Thymus (tissue), 14 donors: ENCODE measurements at places on chromosomes 6 and 20. TPM values are rescaled to one million over a fixed set of nuclear protein-coding genes. Genes with fewer than 3 reads are reported as not detected.

The ACTR5 gene
- total RNA-seq, result 7.4 TPM

The RAET1E gene
- 0.05 TPM for total RNA-seq

The C6orf132 gene
- 0.71 TPM for total RNA-seq

The PAQR8 gene
- total RNA-seq, result 7.9 TPM

The MYLK4 gene
- total RNA-seq, result 0.42 TPM

The TAP1 gene
- 107 TPM for total RNA-seq

The EYA2 gene
- total RNA-seq, result 11.1 TPM

The TNNC2 gene
- total RNA-seq, result 2.4 TPM

The HDGFL1 gene
- total RNA-seq, result not detected

The MDN1 gene
- total RNA-seq, result 15.1 TPM

DNA sequence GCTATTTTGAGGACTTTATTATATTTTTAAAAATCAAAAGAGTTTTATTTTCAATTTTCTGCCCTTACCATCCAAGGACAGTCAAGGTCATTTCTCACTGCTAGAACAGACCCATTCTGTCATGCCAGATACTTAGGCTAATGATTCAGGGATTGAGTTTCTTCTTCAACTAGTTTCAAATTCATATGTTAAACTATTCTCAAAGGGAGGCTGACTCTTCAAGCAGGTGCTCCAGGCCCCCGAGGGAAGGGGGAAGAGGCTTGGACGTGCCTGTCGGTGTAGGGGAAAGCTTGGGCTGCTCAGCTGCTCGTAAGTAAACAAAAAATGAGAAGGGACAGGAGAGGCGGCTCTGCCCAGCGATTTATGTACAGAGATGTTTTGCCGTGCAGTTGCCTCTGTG is 69.4 kb upstream of the MYLIP start:
- no peak overlapping the region for H3K27ac ChIP-seq
- no peaks in the 10 kb centered on the region for H3K36me3 ChIP-seq
- H3K27me3 ChIP-seq, result no peaks in the 10 kb centered on the region

- H3K36me3 ChIP-seq, result no peaks in the 10 kb centered on the region
- no peak for DNase-seq
- H3K4me1 ChIP-seq, result no peaks in the 10 kb centered on the region
- no peak overlapping the region for H3K4me3 ChIP-seq
- no peak overlapping the region for H3K27ac ChIP-seq
These were observed 161.2 kb upstream of the ECI2 start for GRCh38 chr6:4296552-4296951.

DNA sequence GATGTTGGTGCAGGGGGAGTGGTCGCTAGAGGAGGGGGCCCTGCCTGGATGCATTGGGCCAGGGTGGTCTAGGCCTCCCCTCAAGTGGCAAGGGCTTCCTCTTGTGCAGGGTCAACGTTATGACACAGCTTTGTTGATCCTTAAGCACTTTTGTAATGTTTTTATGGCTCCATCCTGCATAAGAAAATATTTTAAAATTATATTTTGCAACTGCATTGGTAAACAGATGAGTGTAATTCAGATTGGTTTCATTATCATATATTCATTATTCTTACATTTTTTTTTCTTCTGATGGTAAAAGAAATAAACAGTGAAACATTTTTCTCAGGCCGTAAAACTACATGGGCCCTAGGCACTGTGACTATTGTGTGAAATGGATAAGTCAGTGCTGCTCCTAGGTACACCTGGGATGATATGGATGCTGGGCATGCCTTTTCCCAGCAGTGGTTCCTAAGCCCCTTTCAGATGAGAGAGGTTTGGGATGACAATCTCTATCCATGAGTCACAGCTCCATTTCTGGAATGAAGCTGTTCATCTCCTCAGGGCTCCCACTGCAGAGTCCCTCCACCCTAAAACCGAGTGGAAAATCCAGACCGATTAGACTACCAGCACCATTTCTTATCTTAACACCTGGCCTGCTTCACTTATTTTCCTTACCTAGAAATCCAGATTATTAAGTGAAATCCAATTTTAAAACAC is 5.8 kb upstream of the SIM1 start:
- peaks cover 82% of the 10 kb centered on the region for H3K27me3 ChIP-seq
- DNase-seq, result no peak
- no peaks in the 10 kb centered on the region for H3K36me3 ChIP-seq
- peaks cover 7% of the 10 kb centered on the region for H3K4me1 ChIP-seq

DNA sequence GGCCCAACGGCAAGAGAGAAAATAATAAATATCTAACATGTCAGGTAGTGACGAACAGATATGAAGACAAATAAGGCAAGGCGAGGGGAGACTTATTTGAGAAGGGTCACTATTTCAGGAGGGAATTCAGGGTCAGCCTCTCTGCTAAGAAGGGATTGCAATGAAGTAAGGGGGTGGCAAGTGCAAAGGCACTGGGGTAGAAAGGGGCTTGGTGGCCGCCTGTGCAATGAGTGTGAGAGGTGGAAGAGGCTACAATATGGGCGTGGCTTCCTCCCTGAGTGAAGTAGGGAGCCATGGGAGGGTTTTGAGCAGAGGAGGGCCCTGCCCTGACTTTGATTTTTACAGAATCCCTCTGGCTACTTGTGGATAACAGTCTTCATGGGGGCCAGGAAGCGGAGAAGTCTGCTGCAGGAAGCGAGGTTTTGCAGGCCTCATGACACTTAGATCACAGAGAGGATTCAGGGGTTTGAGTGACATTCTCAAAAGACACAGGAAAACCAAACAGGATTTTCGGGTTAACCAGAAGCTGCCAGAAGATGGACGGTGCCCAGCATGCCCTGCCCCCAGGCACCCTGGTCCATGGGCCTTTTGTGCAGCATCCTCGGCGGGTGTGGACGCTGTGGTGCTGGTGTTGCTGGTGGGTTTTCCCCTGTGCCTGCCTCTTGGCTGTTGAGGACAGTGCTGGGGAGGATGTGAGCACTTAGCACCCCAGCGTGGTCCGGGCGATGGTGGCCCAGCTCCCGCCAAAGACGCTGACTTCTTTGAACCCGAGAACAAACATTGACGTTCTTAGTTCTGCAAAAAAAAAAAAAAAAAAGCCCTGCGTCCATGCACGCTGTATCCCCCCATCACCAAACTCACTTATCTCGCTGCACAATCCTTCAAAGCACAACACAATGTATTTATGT is 124.2 kb upstream of the PTPN1 start:
- H3K4me1 ChIP-seq, result peaks cover 47% of the 10 kb centered on the region
- no peak for DNase-seq
- no peak overlapping the region for H3K4me3 ChIP-seq
- H3K27ac ChIP-seq, result peak overlapping the region; percentile 76

GRCh38 chr6:108684771-108685329 is 124.1 kb downstream of the FOXO3 start:
- no peak overlapping the region for H3K4me3 ChIP-seq
- no peaks in the 10 kb centered on the region for H3K27me3 ChIP-seq
- H3K27ac ChIP-seq, result no peak overlapping the region

GRCh38 chr6:18277237-18278006 is 13.1 kb upstream of the DEK start:
- H3K36me3 ChIP-seq, result no peaks in the 10 kb centered on the region
- peaks cover 63% of the 10 kb centered on the region for H3K27me3 ChIP-seq
- H3K4me3 ChIP-seq, result peak overlapping the region; percentile 37
- DNase-seq, result no peak
- H3K4me1 ChIP-seq, result no peaks in the 10 kb centered on the region
- no peak overlapping the region for H3K27ac ChIP-seq

DNA sequence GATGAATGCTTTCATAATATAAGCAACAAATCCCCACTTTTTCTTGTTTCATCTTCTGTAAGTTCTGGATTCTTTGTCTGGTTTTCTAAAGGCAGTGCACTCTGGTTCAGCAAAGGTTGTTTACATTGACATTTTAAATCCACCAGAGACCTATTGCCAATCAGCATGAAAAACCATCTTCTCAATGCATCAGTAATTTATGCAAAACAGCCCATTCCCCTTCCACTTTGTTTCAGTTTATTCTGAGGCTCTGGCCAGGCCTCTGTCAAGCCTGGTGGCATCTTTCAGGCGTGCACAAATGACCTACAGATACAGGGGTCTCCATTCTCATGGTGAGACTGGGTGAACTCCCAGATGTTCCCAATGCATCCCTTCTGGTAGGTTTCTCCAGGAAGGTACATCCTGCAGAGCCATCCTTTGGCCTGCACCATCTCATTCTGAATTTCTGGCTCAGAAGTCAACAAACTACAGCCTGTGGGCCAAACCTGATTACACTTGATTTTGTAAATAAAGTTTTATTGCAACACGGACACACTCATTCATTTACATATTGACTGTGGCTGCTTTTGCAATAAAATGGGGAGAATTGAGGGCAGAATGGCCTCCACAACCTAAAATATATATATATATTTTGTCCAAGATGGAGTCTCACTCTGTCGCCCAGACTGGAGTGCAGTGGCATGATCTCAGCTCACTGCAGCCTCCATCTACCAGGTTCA is 405.4 kb downstream of the PREX1 start:
- H3K27ac ChIP-seq, result no peak overlapping the region
- H3K27me3 ChIP-seq, result peaks cover 2% of the 10 kb centered on the region
- no peak for DNase-seq

GRCh38 chr6:111530667-111531066 is 47.6 kb upstream of the REV3L start:
- no peaks in the 10 kb centered on the region for H3K36me3 ChIP-seq
- H3K27ac ChIP-seq, result peak overlapping the region; percentile 57
- H3K4me3 ChIP-seq, result no peak overlapping the region
- DNase-seq, result no peak
- H3K27me3 ChIP-seq, result no peaks in the 10 kb centered on the region

DNA sequence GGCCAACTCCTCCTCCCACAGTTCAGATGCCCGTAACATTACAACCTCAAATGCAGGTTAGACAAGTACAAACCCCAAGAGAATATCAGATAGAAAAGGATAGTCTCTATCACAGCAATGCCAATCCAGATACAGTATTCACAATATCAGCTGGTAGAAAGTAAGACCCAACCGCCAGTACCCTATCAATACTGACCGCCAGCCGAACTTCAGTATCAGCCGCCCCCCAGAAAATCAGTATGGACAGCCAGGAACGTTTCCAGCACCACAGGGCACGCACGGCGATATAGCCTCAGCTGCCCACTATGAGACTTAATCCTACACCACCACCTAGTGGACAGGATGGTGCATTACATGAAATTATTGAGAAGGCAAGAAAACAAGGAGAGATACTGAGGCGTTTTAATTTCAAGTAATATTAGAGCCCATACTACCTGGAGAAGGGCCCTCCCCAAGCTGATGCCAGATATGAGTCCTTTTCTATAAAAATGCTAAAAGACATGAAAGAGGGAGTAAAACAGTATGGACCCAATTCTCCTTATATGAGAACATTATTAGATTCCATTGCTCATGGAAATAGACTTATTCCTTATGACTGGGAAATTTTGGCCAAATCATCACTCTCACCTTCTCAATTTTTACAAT is 17.6 kb upstream of the EIF2S2 start:
- no peaks in the 10 kb centered on the region for H3K36me3 ChIP-seq
- DNase-seq, result peak; percentile 85
- H3K4me1 ChIP-seq, result peaks cover 3% of the 10 kb centered on the region
- H3K4me3 ChIP-seq, result no peak overlapping the region

- H3K4me3 ChIP-seq, result peak within 1 kb of the TSS; percentile 27
- H3K36me3 ChIP-seq, result no peaks in the 10 kb centered on the region
- no peaks in the 10 kb centered on the region for H3K4me1 ChIP-seq
- H3K27me3 ChIP-seq, result peaks cover 44% of the 10 kb centered on the region
- H3K27ac ChIP-seq, result no peak within 1 kb of the TSS
These were observed at the start of gene SLC24A3 for GRCh38 chr20:19212469-19212815. Gene SLC24A3 (plus strand): TSS chr20:19212642.

DNA sequence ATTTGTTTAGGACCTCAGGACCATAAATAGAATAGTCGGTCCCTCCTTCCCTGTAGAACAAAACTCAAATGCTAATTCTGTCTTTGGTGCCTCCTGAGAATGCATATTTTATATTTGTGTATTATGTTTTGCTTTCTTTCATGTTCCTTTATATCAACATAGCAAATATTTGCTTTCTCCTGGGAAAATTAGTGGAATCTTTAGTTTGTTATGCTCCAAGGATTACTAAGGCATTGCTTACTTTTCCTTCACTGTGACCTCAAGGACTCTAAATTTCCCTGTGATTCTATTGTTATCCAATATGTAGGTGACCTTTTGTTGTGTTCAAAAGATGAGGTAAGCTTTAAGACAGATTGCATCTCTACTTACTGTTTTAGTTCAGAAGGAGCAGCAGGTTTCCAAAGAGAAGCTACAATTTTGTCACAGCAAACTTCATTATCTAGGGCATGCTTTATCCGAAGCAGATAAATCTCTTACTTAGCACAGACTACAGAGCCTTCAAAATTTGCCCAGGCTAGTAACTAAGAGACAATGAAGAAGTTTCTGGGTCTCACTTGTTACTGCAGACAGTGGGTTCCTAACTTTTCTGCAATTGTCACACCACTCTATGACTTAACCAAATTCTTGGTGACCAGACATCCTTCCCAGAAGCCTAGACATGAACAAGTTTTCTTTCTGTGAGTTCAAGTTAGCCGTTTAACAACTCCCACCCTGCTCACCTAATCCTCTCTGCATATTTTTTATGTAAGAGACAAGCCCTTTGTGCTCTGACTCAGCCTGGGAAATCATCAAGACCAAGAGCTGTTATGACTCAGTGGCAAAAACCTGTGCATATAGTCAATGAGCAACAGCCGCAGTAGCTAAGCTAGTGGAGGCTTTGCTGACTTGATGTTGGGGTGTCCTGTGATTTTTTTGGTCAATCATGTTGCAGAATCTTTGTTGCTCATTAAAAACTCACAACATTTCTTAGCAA is 378.8 kb downstream of the QKI start:
- no peak for DNase-seq
- no peaks in the 10 kb centered on the region for H3K36me3 ChIP-seq
- no peaks in the 10 kb centered on the region for H3K4me1 ChIP-seq
- no peaks in the 10 kb centered on the region for H3K27me3 ChIP-seq

DNA sequence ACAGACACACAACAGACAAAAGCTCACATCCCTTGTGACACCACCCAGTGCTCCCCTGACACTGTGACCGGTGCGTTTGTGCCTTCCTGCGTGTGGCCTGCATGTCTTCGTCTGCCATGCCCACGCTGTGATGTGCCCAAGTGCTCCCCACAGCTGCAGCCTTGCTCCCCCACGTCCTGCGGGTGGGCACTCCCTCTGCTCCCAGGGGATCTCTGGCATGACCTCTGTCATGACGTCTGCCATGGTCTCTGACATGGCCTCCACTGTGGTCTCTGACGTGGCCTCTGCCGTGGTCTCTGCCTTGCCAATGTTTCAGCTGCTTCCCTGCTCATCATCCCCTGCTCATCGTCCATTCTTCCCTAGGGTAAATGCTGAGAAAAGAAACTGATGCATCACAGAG is 200.9 kb downstream of the DLL1 start:
- H3K4me1 ChIP-seq, result peaks cover 3% of the 10 kb centered on the region
- peaks cover 2% of the 10 kb centered on the region for H3K27me3 ChIP-seq
- DNase-seq, result no peak
- H3K4me3 ChIP-seq, result no peak overlapping the region
- no peaks in the 10 kb centered on the region for H3K36me3 ChIP-seq

- H3K27me3 ChIP-seq, result no peaks in the 10 kb centered on the region
- no peaks in the 10 kb centered on the region for H3K4me1 ChIP-seq
- no peaks in the 10 kb centered on the region for H3K36me3 ChIP-seq
- H3K4me3 ChIP-seq, result no peak overlapping the region
These were observed 26.1 kb downstream of the NKX2-4 start for GRCh38 chr20:21371193-21371592.

GRCh38 chr6:17212546-17213371 is 68.4 kb upstream of the RBM24 start:
- no peaks in the 10 kb centered on the region for H3K36me3 ChIP-seq
- H3K4me1 ChIP-seq, result no peaks in the 10 kb centered on the region
- H3K27me3 ChIP-seq, result no peaks in the 10 kb centered on the region
- no peak for DNase-seq
- H3K27ac ChIP-seq, result no peak overlapping the region
